Fibroblast of skin of abdomen (primary cell): ENCODE measurements at places on chromosomes 3 and 15.

GRCh38 chr15:45829336-45830153, 194.7 kb downstream of the SQOR start:
- DNase-seq, result no peak

DNA sequence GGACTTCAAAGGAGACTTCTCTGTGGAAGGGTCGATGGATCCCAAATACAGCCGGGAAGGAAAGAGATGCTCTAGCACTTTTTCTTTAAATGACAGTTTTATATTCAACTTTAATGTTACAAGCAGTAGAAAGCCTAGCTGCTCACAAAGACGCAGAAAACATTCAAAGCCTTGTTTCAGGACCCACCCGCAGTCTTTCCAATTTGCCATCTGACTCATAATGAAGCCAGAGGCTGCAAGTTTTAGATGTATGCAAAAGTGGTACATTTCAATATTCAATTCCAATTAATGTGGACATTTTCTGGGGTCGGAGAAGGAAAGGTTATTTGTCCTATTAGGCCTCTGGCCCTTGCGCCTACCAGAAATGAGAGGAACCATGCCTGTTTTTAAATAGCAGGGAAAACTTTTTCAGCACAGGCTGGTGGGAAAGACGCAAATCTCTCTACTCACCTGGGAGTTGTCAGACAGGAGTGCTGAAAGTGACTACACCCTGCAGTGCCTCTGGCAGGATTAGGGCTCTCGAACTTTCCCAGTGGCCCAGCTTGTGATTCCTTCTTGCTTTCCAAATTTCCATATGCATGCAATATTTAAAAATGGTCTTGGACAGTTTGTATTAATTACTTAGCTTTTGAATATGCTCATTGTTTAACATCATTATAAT, 117.4 kb upstream of the MBNL1 start:
- DNase-seq, result no peak

GRCh38 chr3:189941125-189941524, 179.6 kb downstream of the P3H2 start:
- DNase-seq, result no peak

- no peak for DNase-seq
These were observed 330.2 kb downstream of the RORA start for GRCh38 chr15:60898896-60899295.

- DNase-seq, result no peak
These were observed 122.6 kb downstream of the OSBPL10 start for GRCh38 chr3:31858439-31858838.

DNA sequence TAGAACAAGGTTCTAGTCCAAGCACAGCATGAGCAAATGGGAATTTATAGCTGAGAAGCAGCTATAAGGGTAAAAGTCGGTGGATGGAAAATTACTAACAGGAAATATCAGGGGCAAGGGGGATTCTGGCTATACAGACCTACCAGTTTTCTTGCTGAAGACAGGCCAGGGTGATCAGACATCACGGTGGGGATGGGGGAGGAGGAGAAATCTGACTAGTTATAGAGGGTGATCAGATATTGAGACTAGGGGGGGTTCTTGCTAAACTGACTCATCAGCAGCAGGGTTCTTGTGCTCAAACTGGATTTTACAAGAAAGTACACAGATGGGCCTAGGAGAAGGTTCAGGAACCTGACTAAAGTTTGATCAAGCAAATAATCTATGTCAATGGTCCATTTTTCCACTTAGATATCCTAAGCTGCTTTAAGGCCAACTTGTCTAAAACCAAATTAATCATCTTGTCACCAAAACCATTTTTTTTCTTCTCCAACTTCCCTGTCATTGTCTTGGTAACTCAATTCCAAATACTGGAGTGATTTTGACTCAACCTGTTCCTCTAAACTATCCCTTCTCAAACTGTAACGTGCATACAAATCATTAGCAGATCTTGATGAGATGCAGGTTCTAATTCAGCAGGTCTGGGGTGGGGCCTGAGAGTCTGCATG, 4.6 kb downstream of the TMEM212 start:
- no peak for DNase-seq
